Skeletal muscle cell (primary cell): ENCODE measurements at places on chromosomes 12 and 14.

GRCh38 chr12:107732365-107732764 is 28.6 kb downstream of the PRDM4 start:
- DNase-seq: no peak

DNA sequence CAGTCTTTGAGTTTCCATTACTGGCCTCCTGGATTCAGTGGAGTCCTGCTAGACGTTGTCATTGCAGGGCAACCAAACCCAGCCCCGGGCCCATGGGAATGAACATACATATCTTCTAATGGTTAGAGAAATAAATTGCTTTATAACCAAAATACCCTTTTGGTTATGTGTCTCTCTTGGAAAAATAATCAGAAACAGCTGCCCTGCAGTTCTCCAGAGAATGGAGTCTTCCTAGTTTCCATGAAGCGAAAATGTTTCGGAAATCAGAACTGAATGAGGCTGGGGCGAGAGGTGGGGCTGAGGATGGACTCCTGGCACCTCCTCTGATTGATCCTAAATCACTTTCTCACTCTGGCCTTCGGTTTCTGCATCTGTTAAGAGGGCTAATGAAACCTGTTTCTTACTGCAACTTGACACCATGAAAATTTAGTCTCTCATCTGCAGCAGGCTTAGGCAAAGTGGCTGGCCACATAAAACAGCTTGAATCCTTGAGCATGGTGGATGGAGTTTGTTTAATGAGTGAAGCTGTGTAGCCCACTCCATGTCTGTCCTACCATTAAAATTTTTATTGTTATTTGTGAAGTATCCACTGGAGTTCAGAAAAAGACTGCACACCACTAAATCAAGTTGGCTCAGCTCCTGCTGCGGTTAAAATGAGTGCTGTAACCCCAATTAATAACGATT is 198.9 kb downstream of the CACNA1C start:
- DNase-seq: no peak

GRCh38 chr12:93572712-93573551 is 457 bp downstream of the SOCS2 start:
- DNase-seq: no peak

DNA sequence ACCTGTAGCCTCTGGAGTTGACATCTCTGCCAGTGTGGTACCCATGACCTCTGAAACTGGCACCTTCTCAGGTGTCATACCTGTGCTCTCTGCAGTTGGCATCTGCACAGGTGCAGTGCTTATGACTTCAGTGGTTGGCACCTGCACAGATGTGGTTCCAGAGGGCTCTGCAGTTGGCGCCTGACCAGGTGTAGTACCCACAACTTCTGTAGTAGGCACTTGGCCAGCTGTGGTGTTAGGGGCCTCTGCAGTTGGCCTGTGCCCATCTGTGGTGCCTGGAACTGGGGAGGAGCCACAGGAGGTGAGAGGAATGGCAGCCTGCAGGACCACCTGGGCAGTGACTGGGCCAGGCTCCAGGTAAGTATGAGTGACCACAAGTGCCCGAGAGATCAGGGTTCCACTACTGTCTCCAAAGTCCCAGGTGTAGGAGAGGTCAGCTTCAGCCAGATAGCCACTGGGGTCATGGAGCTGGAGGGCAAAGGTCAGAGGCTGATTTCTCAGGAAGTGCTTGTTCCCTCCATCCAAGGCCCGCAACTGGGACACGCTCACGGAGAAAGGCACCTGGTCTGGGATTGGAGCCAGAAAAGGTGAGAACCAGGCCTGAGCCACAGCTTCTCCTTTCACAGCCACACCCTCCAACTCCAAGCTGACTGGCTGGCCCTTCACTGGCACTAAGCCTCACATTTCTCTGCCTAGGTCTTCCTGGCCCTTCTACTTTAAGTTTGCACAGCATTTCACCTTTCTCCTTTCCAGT is 8.6 kb downstream of the PMEL start:
- DNase-seq: no peak

DNA sequence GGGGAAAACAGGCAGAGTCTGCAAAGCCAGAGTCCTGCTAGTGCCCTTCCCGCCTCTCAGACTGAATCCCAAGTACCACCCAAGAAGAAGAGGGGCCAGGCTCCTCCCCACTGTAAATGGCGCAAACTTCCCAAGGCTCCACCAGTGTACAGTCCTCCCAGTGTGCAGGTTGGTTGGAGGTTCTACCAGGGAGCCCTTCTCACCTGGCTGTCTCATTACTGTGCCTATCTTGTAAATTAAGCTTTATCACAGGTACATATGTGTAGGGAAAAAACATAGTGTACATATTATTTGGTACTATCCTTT is 189.7 kb downstream of the FSCB start:
- DNase-seq: no peak

DNA sequence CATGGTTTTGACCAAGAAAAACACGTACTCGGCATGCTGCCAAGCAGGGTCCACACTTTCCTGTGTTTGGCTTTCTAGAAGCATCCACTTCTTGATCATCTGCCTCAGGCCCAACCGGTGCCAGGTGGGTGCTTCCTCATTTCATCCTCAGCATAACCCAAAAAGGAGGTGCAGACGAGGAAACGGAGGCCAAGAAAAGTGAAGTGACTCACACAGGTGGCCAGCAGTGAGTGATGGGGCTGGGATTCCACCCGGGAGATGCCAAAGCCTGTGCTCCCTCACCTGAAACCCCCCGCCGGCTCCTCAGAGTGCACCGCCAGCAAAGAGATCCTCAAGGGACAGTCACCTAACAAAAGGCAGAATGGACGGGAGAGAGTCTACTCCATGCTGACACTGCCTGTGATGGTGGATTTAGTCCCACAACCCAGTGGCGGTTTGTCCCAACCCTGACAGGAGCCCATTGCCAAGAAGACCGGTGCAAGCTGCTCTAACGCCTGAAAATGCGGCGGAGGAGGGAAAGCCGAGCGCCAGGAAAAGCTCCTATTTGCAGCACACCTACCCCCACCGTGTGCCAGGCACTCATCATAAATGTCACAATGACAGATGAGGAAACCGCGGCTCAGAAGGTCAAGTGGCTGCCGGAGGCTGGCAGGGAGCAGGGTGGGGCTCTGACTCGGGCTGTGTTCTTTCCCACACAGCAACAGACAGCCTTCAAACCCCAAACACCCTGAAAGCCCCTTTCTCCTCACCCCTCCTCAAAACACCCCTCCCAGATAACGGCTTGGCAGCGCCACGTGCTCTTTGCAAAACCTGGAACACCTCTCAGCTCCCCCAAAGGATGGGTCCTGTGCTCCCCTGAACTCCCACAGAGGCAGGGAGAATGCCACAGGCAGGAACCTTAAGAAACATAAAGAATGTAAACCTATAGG is 18.8 kb downstream of the BCL11B start:
- DNase-seq: no peak

DNA sequence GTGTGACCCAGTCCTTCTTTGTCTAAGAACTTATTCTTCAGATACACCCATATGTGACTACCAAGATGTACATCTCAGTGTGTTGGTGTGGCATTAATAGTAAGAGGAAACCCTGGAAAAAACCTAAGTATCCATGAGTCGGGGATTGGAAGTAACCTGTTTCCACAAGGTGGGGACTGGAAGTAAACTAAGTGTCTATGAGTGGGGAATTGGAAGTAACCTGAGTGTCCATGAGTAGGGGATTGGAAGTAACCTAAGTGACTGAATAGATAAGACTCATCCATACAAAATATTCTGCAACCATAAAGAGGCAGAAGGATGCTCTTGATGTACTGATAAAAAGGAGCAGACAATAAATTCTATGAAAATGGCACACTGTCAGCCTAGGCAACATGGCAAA is 184.7 kb downstream of the PHETA1 start:
- no peak for DNase-seq

DNA sequence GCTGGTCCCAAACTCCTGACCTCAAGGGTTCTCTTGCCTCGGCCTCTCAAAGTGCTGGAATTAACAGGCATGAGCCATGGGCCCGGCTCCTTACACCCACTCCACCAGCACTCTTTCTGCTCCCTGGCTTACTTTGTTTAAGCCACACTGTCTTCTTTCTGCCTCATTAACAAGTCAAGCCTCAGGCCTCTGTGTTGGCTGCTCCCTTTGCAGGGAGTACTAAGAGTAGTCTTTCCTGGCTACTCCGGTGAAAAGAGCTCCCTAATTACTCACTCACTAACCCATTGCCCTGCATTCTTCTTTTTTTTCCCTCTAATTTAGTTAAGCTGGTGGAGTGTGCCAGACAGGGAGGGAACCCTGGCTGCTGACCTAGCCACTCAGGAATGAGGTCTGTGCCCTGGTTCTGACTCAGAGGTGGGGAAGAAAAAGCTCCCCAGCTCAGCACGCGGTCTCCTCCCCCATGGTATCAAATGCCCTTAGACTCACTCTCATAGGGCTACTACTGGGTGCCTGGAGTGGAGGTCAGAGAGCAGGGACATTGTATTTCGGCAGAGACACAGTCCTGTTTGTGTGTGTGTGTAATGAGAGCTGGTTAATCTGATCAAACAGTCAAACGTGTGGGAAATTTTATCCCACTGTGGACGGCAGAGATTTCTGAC is 19.8 kb downstream of the GALNT6 start:
- peak; percentile 92 for DNase-seq

- DNase-seq: no peak
Observed at GRCh38 chr14:82626156-82627066, 1092.8 kb upstream of the SEL1L start.

GRCh38 chr12:65871865-65872645 is 47.8 kb downstream of the HMGA2 start:
- DNase-seq: no peak

DNA sequence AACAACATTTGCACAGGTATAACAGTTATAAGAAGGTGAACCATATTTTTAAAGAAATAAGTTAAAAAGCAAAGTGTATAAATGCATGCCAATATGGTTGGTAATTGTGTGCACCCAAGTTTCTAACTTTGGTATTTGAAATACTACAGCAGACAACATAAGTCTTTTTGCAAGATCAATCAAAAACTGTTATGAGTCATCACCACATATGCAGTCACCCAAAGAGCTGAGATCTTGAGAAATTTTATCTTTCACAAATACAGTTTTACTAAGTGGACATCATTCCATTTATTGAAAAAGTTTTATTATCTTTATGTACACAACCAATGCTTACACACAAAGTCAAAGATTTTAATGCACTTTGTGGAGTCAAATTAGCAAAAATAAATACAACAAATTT is 7.0 kb upstream of the ACSS3 start:
- DNase-seq: no peak

DNA sequence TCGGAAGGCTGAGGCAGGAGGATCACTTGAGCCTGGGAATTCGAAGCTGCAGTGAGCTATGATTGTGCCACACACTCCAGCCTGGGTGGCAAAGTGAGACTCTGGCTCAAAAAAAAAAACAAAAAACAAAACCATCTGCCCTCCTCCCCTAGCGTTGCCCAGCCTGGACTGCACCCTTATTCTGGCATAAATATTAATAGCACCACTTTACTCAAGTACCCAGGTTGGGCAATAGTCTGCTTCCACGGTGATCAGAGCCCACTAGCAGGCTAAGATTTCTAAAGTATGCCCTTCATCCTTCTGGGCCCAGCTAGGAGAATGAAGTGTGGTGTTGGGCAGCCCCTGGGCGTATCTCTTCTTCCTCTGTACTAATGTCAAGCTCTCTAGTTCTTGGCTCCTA is 33.3 kb downstream of the KCTD10 start:
- no peak for DNase-seq

GRCh38 chr12:93137656-93138612 is 208.8 kb upstream of the EEA1 start:
- peak; percentile 71 for DNase-seq

- no peak for DNase-seq
Observed at GRCh38 chr14:60095781-60096450, 4.2 kb downstream of the PCNX4 start.

DNA sequence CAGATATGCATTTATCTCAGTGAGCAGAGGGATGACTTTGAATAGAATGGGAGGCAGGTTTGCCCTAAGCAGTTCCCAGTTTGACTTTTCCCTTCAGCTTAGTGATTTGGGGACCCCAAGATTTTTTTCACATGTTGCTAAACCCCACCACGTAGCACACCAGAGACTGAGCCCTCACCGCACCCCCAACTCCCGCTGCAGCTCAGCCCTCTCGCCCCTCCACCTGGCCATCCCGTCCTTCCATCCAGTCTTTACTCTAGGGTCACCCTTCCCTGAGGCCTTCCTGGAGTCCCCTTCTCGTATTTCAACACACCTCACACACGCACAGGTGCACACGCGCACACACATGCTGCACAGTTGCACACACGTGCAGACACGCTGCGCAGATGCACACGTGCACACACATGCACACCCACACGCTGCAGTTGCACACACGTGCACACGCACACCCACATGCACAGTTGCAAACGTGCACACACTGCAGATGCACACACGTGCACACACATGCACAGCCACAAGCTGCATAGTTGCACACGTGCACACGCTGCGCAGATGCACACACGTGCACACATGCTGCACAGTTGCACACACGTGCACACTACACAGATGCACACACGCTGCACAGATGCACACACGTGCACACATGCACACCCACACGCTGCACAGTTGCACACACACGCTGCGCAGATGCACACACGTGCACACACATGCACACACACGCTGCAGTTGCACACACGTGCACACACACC is 30.0 kb downstream of the HSP90AA1 start:
- DNase-seq: no peak

GRCh38 chr12:45883187-45883586 is 107.2 kb downstream of the SCAF11 start:
- DNase-seq: no peak

- no peak for DNase-seq
Observed at GRCh38 chr14:71262441-71262840, 355.2 kb downstream of the PCNX1 start.

DNA sequence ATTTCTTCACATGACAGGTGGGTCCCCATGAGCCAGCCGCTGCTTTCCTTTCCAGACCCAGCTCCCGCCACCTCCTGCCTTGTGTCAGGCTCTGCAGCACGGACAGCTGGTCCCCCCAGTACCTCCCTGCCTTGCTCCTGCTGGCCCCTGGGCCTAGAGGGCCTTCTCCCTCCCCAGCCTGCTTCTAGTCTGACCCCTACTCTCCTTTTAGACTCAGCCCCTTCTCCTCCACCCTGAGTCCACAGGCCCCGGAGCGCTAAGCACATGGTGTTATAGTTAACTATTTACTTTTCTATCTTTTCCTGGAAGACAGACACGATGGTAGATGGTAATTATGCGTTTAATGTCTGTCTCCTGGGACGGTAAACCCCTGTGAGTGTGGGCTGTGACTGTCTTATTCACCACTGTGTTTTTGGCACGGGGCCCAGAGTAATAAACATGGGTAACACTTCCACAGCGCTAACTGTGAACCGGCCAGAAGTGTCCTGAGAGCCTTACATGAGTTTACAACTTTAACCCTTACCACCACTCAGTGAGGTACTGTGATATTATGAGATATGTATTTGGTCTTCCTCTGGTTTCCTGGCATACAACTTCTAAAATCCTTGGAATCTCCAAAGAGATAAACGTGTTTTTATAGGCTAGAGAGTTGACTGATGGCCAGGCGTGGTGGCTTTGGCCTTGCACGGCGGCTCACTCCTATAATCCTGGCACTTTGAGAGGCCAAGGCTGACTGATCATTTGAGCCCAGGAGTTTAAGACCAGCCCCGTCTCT is 41.2 kb downstream of the DGLUCY start:
- peak; percentile 52 for DNase-seq

GRCh38 chr12:65501093-65501621 is 222.7 kb downstream of the MSRB3 start:
- no peak for DNase-seq
